CD4-positive, alpha-beta T cell (primary cell): ENCODE measurements at places on chromosomes 3 and 15.
A peak's percentile ranks its signal among the peaks of the same experiment; 100 is the strongest.

GRCh38 chr3:119352863-119353527, 58.8 kb downstream of the ARHGAP31 start:
- H3K4me3 ChIP-seq, result no peak overlapping the region
- no peak overlapping the region for H3K27ac ChIP-seq
- no peak for DNase-seq
- peaks cover 21% of the 10 kb centered on the region for H3K4me1 ChIP-seq

- H3K27ac ChIP-seq, result no peak overlapping the region
- peaks cover 37% of the 10 kb centered on the region for H3K27me3 ChIP-seq
- H3K36me3 ChIP-seq, result no peaks in the 10 kb centered on the region
- H3K4me3 ChIP-seq, result peak overlapping the region; percentile 26
These were observed 224.8 kb upstream of the IL12A start for GRCh38 chr3:159763602-159764489.

GRCh38 chr3:70110066-70110465, 110.5 kb downstream of the SAMMSON start:
- no peaks in the 10 kb centered on the region for H3K27me3 ChIP-seq
- no peak overlapping the region for H3K4me3 ChIP-seq
- no peaks in the 10 kb centered on the region for H3K36me3 ChIP-seq
- no peaks in the 10 kb centered on the region for H3K4me1 ChIP-seq
- DNase-seq, result no peak

- H3K4me3 ChIP-seq, result no peak overlapping the region
- peaks cover 30% of the 10 kb centered on the region for H3K27me3 ChIP-seq
- H3K4me1 ChIP-seq, result no peaks in the 10 kb centered on the region
- no peak overlapping the region for H3K27ac ChIP-seq
- no peaks in the 10 kb centered on the region for H3K36me3 ChIP-seq
- DNase-seq, result no peak
These were observed 41.9 kb downstream of the SLC6A1 start for GRCh38 chr3:11034309-11034985.
